ENCODE measurements at places on chromosomes 3 and 15.

GRCh38 chr15:53260647-53261046 lies 470.5 kb upstream of the ONECUT1 start:
- no peak for DNase-seq

DNA sequence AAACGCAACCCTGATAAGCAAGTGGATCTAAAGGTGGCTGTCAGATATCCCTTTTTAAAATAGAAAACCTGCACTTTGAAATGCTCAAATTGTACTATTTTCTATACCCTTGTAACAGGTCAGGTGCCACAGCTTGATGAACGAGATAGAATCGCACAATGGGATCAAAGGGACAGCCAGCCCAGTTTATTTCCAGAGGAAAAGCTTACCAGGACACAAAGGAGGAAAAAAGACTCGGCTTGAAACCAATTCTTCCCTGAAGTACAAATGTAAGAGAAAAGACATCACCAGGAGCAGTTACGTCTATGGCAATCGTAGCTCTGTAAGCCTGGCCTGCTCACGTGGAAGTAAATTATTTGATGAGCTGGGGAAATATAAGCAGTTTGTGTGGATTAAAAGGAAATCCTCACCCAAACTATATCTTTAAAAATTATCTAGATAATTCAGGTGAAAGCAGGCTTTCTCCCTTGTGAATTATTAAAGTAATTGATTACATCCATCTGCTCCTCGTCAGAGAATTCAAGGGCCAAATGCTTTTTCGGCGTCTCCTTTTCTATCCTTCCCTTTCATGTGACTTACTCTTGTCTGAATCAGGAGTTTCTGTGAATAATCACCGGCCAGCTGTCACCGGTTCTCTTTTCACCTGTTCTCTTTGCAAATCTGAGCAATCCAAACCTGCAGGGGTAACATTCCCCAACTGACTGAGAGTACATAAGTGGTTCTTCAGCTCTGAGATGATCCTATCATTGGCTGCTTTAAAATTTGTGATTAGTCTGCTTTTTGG lies 339.2 kb upstream of the ONECUT1 start:
- DNase-seq = no peak

DNA sequence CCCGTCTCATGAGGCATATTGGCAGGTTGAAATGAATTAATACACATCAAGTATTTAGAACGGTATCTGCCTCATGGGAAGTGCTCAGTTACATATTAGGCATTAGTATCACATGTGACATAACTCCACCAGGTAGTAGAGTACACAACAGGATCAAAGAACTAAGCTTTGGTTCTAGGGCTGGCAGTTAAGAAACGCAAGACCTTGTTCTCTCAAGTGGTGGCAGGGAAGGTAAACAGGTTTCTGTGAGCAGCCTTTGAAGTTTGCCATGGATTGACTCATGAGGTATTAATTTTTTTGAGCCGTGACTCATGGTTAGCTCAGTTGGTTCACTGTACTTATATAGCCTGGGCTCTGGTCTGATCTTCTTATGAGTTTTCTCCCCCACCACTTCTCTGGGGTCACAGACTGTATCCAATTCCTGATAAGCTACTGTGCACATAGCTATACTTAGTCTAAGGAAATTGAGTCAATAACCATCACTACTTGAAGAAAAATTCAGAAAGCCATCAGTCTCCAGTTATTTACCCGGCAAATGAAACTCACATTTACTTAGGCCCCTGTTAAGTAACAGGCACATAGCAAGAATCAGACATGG lies 155.6 kb upstream of the STT3B start:
- peak; percentile 24 for DNase-seq

DNA sequence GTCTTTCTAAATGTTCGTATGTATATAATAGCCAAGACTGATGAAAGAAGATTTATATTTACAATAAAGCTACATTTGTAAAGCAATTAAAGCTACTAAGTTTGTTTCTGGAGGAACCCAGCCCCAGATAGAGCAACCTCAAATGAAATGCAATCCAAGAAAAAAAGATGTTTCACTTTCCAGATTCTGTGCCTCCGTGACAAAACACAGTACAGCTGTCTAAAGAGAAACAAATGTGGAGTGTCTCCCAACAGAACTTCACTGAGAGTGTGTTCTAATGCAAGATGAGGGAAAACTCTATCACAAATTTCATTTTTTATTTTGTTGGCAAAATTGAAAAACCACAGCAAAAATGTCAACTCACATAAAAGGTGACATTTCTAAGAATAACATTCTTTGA lies 317.0 kb downstream of the OCA2 start:
- no peak for DNase-seq

GRCh38 chr15:34652726-34653033 lies 69.2 kb upstream of the GOLGA8B start:
- no peak for DNase-seq

- no peak for DNase-seq
Measured at GRCh38 chr15:32029409-32029861, 880 bp upstream of the CHRNA7 start.

GRCh38 chr3:74301056-74301455 lies 313.4 kb downstream of the CNTN3 start:
- no peak for DNase-seq

- DNase-seq = no peak
Measured at GRCh38 chr3:44860117-44860516, 1.6 kb upstream of the TMEM42 start.

DNA sequence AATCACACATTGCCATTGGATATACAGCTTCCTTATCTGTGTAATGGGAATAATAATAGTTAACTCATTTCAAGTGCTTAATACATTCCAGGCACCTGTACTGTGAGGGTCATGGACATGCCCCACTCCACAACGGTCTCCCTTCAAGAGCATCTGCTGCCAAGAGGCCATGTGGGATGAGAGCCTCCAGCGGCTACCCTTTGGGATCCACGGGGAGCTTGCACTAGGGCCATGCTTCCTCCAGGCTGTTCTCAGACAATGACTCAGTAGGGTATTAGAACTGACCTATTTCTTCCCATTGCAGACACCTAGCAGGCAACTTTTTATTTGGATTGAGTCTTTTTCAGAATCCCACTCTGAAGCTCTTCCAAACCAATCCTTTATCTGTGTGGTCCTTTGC lies 1078.9 kb downstream of the TUSC7 start:
- DNase-seq = no peak

GRCh38 chr3:60384341-60384740 lies 866.9 kb downstream of the FHIT start:
- no peak for DNase-seq

DNA sequence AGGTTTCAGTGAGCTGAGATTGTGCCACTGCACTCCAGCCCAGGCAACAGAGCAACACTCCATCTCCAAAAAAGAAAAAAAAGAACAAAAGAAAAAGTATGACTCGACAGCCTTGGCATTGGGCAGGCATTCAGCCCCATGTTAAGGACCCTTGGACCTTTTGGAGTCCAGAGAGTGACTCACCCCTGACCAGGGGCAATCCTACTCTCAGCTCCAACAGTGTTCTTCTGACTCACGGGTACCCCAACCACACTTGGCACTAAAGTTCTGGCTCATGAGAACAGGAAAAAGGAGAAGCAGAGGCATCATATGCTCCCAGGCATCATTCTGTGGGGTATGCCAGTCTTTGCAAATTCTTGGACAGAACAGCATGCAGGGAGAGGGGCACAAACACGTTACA lies 252.4 kb upstream of the HES1 start:
- no peak for DNase-seq
